GM20000 (cell line): ENCODE measurements at places on chromosomes 16 and 17.
A peak's percentile ranks its signal among the peaks of the same experiment; 100 is the strongest.

DNA sequence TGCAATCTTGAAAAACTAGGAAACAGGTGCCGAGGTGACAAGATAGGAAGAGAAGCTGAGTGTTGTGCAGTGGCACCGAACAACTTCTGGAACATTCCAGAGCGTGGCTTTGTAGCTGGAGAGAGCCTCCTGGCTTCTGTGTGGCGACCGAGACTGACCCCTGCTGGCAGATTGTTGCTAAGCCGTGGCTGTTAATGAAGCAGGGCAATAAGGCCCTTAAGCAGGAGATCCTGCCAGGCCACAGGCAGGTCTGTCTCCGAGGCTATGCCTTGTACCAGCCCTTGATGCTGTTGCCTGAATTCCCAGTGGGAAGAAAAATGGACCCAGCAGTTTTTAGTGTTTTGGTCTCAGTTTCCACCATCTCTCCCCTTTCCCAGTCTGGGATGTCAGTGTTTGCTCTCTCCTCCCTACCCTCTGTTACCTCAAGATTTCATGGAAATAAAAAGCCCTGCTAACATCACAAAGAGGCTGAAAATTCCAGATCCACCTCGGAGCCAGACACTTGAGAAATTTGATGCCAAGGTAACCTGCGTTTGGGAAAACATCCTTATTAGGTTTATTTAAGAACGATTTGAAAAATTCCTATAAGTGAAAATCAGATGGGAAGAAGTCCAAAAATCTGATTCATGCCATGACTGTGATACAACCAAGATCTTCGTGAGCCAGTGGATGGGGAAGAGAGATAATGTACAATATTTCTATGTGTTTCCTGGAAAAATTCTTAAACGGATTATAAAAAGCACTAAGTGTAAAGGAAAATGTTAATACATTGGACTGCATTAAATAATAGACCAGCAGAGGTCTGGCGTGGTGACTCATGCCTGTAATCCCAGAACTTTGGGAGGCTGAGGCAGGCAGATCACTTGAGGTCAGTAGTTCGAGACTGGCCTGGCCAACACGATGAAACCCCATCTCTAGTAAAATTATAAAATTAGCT lies 265.1 kb downstream of the PRKCA start:
- DNase-seq = peak; percentile 72

DNA sequence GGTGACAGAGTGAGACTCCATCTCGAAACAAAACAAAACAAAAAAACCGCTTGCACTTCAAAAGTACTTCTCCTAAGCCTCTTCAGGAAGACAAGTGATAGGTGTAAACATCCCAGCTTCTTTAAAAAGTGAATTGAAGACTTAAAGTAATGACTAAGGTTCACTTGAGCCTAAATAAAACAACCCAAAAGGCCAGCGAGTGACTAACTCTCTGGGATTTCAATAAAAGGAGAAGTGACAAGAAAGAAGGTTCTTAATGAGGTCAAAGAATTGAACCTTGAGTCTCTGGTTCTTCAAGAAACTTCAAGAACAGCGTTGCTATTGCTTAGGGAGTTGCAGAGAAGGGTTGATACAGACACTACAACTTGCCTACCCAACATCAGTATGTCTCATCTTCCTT lies 42.2 kb downstream of the STX8 start:
- no peak for DNase-seq

DNA sequence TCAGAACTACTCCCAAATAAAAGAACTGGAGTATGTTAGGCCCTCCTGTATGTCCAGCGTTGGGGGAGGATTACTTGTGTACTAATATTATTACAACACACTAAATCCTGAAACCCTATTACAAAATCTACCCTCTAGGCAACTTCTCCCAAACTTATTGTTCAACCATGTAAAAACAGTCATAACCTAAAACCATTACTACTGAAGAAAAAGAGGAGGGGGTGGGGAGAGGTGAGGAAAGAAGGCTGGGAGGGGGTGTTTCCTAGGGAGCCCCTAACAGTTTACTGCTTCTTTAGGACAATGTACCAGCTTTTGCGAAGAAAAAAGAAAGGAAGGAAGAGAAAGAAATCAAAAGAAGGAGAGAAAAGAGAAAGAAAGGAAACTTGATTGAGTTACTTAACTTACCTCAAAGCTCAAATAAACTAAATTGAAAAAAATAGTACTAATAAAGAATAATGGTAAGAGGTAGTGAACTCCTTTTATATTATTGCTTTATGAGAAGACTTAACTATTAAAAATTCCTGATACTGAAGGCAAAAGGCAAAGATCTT lies 2.3 kb downstream of the SALL1 start:
- no peak for DNase-seq

- peak; percentile 25 for DNase-seq
Measured at GRCh38 chr17:51435641-51436091, 175.3 kb downstream of the UTP18 start.

DNA sequence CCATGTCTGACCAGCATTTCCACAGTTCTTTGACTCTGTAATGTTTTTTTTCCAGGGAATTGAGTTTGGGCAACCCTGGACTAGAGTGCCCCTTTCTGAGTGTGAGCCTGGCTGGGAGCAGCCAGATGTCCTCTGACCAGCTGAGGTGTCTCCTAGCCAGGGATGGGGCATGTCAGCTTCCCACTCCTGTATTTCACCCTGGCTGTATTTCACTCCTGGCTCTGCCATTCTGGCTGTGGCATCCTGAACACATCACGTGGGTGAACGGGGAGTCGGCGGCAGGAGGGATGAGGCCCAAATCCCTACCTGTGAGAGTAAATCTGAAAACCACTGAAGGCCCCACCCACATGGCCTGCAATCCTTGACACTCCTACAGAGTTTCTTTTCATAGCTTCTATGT lies 31.3 kb downstream of the KDM8 start:
- DNase-seq = no peak

DNA sequence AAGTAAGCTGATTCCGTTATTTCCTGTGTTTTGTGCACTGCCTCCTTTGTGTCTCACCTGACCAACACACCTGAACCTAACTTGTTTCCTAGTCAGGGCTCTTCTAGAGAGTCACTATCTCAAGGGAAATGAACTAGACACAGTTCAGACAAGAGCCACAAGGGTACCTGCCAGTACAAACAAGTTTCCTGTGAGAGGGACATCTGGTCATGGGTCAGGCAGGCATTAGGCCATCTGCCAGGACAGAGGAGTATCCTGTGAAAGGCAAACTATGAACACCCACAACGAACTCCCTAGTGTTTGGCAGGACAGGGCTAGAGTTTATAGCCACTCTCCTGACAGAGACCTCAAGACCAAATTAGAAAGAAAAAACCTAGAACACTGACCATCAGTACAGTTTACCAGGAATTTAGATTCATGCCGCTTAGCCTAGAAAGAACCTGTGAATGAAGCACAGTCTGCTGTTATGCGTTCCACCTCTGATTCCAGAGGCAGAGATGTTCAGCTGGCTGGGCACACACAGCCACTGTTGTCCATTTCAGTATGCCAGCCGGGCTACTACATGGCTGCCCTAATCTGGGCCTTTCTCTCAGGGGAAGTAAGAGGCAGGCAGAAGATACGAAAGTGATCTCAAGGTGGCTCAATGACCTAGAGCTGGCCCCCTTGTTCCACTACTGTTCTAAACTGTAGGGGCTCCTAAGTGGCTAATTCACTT lies 20.7 kb upstream of the GLG1 start:
- DNase-seq = no peak

DNA sequence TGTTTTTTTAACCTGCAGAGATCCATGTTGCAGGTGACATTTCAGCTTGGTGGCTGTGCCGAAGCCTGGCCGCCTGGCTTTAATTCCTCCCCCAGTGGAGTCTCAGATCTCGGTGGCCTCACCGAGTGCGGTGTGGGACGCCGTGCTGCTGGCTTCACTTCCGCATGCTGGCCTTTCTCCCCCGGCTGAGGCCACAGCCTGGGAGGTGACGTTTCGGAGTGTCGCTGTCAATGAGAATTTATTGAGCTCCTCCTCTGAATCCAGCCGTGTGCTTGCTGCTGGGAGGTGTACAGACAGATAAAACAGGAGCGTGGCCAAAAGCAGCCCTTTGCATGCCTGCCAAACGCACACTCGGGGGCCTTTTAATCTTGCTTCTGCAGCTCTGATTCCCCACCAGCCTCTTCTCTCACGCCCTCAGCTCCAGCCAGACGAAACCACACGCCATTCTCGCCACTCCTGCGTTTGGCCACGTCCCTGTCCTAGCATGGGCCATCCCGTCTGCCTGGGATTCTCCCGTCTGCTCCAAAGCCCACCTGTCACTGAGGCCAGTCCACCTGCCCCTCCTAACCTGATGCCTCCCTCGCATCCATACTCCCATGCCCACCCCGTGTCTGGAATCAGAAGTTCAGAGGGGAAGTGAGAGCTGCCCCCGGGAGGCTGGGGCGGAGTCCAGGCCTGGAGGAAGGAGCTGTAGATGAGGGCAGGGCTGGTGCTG lies 3.6 kb downstream of the GSE1 start:
- peak; percentile 87 for DNase-seq

DNA sequence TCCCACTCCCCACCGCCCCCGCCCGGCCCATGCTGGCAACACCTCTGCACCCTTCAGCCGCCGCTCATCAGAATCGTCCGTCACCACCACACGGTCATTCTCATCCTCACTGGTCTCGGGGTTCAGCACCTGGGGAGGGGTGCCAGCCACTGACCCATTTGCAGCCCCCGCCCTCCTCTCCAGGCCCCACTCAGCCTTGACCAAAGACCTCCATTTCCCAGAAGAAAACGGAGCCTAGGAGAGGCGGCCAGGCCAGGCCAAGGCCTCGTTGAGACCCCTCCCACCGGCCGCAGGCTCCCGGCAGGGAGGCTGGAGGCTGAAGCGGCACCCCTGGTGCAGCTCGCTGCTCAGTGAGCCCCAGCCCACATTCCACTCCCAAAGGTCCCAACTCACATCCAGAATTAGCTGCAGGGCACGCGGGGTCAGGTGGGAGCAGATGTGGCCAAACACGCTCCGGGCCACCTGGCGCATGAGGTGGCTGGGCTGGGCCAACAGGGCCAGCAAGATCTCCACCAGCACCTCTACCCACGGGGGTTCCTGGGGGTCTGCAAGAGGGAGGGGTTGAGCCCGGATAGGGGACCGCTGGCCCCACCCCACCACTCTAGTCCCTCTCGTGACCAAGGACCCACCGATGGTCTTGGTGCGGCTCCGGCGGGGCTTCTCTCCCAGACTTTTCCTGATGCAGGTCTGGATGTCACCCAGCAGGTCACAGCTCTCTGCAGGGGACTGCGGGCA lies 9.8 kb downstream of the MYBBP1A start:
- no peak for DNase-seq

- DNase-seq = no peak
Measured at GRCh38 chr17:78264590-78264989, 33.2 kb downstream of the TMEM235 start.

GRCh38 chr17:46003907-46004748 lies 5.1 kb downstream of the STH start:
- DNase-seq = no peak

- DNase-seq = no peak
Measured at GRCh38 chr16:52050418-52050817, 496.5 kb downstream of the TOX3 start.

DNA sequence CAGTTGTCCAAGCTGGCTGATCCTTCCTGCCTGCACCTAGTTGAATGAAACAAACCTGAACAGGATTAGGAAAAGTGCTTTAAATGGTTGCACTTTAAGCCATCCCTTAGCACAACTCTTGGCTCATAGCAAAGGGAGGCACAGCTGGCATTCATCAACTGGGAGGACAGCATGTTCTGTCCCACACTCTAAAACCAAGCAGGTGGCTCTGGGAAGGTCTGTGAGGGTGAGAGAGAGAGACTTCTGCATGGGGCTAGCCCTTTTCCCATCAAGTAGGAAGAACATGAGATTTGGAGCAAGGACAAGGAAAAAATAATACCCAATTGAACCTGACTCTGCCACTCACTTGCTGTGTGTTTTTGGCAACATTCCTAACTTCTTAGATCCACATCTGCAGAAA lies 140.9 kb upstream of the CCL2 start:
- no peak for DNase-seq

GRCh38 chr16:27431773-27432532 lies 30.0 kb downstream of the IL21R start:
- DNase-seq = no peak

GRCh38 chr17:79631640-79632431 lies 21.0 kb upstream of the RBFOX3 start:
- peak; percentile 3 for DNase-seq

DNA sequence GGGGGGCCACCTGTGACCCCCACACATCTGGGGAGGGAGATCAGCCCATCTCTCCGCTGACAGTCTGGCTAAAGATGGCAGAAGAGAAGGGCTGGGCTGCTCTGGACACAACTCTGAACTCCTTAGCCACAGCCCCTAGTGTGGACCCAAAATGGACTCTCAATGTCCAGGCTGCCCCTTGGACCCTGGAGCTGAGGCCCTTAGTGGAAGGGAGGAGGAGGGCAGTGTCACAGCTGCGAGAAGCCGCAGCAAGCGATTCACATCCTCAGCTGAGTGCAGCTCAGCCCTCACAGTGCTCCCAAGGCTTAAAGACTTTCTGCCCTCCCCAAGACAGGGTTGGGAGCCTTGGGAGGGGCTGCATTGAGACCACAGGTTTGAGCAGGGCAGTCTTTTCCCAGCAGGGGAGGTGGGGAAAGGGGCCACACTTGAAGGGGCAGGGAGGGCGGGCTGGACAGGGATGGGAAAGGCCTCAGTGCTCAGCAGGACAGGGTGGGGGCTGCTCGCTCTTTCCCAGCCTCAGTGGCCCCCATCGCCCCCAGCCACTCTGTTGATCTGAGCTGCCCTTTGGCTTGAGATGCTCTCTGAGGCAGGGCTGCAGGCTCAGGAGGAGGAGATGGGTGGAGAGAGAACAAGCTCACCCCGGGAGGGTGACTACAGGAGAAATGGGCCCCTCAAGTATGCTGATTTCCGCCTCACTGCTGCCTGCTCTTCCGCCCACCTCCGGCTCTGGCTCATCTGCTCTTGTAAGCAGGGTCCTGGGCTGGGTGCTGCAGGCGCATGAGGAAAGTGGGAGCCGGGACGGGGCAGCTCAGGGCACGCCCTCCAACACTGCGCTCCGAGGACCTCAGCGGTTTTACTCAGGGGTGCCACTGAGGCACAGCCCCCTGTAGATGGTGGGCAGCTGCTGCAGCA lies 50.9 kb upstream of the MTSS2 start:
- DNase-seq = no peak

- DNase-seq = no peak
Measured at GRCh38 chr16:49344401-49344800, 29.2 kb upstream of the C16orf78 start.

DNA sequence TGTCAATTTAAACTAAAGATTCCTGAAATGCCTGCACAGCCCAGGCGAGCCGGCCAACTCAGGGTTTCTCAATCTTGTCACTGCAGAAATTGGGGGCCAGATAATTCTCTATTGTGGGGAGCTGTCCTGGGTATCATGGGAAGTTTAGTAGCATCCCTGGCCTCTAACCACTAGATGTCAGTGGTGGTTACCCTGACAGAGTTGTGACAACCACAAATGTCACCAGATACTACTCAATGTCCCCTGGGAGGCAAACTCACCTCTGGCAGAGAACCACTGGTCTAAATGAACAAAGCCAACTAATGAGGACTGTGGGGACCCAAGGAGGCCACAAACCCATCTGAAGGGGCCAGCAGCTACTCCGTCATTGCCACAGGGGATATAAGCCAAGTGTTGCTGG lies 90.9 kb downstream of the MYH11 start:
- DNase-seq = peak; percentile 81
